ENCODE measurements at places on chromosomes 2 and 18. TPM values are rescaled to one million over a fixed set of nuclear protein-coding genes. Genes with fewer than 3 reads are reported as not detected.

GRCh38 chr2:192377173-192377572, 182.4 kb upstream of the TMEFF2 start:
- no peak for DNase-seq

- no peak for DNase-seq
Measured at GRCh38 chr2:29305762-29306161, 190.5 kb downstream of the CLIP4 start.

DNA sequence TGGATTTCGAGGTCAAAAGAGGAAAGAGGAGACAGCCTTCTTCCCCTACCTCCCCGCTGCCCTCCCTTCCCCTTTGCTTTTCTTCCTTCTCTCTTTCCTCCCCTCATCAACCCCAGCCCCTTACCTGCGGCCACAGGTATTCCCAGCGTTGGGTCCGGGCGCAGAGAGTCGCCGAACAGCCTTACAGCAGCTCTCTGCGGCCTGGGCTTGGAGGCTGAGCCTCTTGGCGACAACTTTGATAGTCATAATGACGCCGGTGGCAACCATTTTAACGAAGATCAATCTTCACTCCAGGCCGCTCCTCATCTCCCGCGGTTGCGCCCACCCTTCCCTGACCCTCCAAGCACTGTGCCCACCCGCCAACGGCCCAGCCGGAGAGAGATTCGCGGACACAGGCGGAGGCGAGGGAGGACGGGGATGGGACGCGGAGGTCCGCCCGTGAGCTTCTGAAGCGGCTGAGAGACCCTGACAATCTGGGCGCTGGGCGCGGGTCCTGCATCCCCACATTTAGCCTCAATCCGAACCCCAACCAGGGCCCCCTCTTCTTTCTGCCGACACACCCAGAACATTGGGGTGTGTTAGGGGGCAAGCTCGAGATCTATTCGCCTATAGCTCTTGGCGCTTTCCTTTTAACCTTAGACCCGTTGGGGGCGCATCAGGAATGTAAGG, 1.5 kb upstream of the EVX2 start:
- DNase-seq: no peak

GRCh38 chr2:147998203-147998602, 22.3 kb downstream of the ORC4 start:
- DNase-seq: no peak

The NBAS gene
- 16.4 TPM for total RNA-seq
